Brain microvascular endothelial cell (primary cell): ENCODE measurements at places on chromosomes 5 and 9.

DNA sequence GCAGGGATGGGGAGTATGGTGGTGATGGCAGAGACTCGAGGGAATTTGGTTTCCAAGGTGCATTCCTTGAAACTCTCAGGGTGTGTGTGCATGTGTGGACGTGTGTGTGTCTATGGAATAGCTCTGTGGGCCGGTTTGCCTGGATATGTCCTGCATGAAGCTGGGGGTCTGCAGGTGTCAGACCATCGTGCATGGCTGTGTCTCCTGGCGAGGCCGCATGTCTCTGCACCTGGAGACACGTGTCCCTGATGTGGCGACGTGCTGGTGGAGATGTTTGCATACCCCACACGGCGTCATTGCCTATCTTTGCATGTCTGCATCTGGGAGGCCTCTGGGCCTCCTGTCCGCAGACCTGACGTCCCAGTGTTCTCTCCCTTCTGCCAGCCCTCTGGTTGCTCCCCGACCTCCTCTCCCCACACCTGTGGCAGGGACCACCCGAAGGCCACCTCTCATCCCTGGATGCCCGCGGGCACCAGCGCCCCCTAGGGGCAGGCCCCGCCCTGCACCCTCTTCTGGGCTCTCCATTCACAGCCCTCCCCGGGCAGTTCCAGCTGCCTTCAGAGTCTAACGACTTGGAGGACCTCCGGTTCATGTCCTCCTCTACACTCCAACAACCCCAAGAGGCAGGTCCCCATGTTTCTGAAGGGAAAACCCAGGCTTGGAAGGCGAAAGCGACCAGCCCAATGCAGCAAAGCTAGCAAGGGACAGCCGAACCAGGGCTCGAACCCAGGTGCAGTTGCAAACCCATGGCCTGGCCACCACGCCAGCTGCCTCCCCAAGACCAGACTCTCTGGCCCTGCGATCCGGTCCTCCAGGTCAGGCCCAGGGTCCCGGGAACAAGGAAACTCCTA, 88.6 kb downstream of the LMX1B start:
- no peak for DNase-seq

DNA sequence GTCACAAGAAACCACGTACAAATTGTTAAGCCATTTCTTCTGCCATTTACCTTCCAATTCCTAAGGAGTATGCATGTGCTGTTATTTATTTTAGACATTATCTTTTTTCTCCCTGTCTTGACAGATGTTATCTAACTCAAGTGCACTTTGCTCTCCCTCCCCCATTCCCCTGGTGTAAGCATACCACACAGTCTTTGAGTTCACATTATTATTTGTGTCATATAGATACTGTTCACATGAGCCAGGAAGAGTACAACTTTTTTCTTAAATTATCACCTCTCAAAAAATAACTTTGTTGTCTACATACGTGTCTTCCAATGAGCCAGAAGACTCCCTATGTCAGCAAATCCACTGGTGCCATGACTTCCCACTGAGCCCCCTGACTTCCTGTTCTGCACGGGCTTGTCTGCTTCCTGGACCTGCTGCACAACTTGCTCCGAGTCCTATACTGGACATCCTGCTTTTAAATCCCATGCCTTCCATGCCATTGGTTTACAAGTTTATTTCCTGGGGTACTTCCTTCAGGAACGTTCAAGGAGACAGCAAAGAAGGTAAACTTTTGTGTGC, 19.9 kb upstream of the FAM120A start:
- DNase-seq, result no peak

- DNase-seq, result no peak
Measured at GRCh38 chr5:13939638-13940037, 4.8 kb downstream of the DNAH5 start.

DNA sequence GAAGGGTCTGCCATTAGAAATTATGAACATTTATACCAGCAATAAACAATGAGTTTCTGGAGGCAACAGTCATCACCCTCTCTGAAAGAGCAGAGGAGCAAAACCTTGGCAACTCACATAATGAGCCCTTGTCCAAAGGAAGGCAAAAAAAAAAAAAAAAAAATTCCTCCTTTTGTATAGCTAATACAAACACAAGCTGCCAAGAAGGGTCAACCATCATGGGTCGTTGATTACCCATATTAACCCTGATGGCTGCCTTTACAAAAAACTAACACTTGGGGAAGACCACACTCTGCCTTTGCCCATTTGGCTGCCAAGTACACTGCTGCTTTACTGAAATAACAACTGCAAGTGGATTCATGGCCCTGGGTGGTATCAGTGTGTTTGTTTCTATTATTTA, 272.7 kb downstream of the ADAMTSL1 start:
- no peak for DNase-seq

GRCh38 chr5:9691261-9691660, 61.1 kb upstream of the TAS2R1 start:
- DNase-seq, result no peak

GRCh38 chr5:57315941-57316340, 142.1 kb downstream of the GPBP1 start:
- DNase-seq, result no peak

- peak; percentile 62 for DNase-seq
Measured at GRCh38 chr5:43627028-43627427, 24.0 kb downstream of the NNT start.

DNA sequence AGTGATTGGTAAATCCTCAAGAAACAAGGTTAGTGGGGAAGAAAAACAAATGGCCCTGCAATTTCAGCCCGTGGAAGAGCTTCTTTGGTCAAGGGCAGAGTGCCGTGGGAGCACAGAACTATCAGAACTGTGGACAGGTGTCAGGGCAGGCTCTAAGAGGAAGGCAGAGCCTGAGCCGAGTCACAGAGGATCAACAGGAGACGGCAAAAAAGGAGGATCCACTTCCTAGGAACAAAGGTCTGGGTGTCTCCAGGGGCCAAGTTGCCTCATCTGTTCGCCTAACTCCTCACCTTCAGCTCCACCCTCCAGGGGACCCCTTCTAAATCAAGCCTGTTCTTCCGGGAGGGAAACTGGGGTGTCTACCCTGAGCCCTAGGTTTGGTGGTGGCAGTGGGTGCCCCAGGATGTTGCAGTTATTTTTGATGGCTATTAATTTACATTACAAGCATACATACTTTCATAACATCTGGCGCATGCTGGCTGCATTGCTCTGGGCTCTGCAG, 88.0 kb downstream of the FEM1C start:
- DNase-seq, result no peak

- no peak for DNase-seq
Measured at GRCh38 chr5:10506535-10506934, 57.3 kb upstream of the ANKRD33B start.

DNA sequence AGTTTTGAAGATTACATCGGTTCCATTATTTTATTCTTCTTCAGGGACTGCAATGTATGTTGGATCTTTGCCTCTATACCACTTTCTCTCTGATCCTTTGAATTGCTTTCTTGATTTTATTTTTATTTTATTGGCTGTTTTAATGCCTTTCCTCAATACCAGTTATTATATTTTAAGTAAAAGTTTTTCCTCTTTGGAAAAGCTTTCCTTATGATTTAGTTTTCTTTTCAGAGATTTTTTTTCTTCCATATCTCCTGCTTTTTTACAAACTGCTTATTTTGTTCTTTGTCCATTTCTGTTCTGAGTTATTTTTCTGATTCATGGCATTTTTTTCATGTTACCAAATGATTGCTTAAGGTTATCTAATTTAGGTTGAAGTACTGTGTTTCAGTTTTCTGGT, 11.5 kb downstream of the ZMAT2 start:
- DNase-seq, result no peak

DNA sequence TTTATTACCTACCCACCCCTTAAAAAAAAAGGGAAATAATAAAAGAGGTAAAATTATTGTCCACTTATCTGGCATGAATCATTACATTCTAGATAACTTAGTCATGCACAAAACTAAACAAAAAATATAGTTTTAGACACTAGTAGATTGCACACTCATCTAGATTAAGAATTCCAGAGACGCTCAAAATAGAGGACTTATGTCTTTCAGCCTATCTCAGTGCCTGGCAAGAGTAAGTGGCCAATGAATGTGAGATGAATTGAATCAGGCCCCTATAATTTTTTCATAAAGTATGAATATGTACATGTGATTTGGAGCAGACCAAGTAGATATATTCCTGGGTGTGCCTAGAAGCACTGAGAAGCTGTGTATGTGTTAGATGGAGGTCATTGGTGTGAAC, 2.0 kb upstream of the RXFP3 start:
- peak; percentile 69 for DNase-seq

GRCh38 chr9:130780865-130781504, 54.1 kb upstream of the ABL1 start:
- DNase-seq, result peak; percentile 97

DNA sequence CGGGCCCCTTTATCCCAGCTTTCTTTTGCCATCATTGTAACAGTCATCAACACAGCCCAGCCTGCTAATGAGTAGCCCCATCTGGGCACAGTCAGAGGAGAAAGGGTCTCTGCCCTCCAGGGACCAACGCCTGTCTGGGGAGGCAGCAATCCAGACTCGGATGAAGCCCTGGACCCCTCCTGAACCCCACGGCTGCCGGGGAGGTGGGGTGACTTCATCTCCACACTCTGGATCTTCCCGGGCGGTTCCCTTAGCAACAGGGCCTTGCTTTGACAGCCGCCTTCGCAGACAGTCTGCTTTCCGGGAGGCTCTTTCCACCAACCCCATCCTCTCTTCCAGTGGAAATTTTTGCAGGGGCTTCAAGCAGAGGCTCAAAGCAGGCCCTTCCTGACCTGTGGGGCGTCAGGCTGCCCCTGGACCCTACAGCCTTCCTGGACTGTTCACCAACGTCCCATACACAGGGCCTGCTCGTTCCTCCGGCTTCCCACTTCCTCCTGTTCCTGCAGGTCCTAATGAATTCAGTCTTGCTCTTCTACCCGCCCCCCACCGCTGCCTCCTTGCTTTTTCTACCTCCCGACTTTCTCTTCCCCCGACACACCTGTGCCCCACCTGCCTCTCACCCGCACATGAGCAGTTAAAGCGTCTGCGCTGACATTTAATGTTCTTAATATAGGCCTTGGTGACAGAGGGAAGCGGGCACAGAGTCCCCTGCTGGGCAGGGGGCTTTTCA, 161.7 kb upstream of the MVB12B start:
- DNase-seq, result no peak
